CD4-positive, alpha-beta T cell treated with Interleukin-17A for 1 hour (primary cell): ENCODE measurements at places on chromosomes 5 and 9.

DNA sequence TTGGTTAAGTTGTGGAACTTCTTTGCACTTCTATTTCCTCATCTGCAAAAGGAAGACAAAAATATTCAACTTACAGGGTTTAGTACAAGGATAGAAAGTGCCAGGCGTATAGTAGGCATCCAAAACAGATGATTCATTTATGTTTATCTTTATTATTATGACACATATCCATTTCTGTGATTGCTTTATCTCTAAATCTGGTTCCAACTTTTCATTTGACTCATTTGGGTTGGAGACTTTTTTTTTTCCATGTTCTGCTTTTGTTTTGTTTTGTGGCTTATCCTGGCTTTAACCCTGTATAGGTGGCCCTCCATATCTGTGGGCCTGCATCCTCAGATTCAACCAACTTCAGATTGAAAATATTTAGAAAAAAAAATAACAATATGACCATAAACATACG lies 186.7 kb upstream of the SLC24A2 start:
- DNase-seq: no peak

DNA sequence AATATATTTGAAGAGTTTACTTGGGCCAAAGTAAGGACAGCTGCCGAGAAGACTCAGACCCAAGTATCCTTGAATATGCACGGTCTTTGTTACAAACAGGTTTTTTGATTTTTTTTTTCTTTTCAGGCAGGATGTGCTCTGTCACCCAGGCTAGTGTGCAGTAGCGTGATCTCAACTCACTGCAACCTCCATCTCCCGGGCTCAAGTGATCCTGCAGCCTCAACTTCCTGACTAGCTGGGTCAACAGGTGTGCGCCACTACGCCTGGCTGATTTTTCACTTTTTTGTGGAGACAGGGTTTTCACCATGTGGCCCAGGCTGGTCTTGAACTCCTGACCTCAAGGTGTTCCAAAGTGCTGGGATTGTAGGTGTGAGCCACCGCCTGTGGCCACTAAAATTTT lies 27.4 kb downstream of the JMY start:
- no peak for DNase-seq

- DNase-seq: no peak
Measured at GRCh38 chr5:32038523-32038922, 135.6 kb downstream of the GOLPH3 start.

GRCh38 chr5:16536246-16536645 lies 70.6 kb upstream of the ZNF622 start:
- no peak for DNase-seq

- DNase-seq: no peak
Measured at GRCh38 chr5:6491196-6491918, 42.7 kb downstream of the UBE2QL1 start.

DNA sequence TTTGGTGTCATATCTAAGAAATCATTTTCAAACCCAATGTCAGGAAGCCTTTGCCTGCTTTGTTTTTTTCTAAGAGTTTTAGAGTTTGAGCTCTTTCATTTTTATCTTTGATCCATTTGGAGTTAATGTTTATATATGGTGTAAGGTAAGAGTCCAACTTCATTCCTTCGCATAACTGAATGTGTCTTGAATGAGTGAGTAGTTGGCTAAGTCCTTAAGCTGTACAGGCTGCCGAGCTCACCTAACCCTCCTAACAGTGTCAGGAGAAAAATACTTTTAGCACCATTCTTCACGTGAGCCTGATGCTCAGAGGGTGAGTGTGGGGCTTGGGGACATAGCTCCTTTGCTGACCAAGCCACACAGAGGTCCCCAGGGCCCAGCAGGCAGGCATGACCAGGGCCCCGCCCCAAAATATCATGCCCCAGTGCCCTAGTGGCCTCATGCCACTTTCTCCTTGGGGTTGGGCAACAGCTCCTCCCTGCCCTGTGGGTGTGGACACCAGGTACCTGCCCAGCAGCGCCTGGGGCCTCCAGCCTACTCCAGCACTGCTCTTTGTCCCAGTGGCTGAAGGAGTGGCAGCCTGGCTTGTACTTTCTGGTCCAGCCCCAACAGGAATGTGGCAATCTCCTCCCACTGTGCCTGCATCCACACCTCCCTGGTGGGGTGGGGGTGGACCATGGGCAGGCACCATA lies 17.2 kb downstream of the PPARGC1B start:
- DNase-seq: no peak

GRCh38 chr5:155665361-155665760 lies 651.8 kb downstream of the KIF4B start:
- no peak for DNase-seq
